ENCODE measurements at places on chromosomes 4 and X. TPM values are rescaled to one million over a fixed set of nuclear protein-coding genes. Genes with fewer than 3 reads are reported as not detected.

- H3K27me3 ChIP-seq: no peaks in the 10 kb centered on the region
- H3K27ac ChIP-seq: no peak overlapping the region
- H3K4me3 ChIP-seq: no peak overlapping the region
- no peak for DNase-seq
- H3K4me1 ChIP-seq: no peaks in the 10 kb centered on the region
These were observed 31.7 kb downstream of the RBBP7 start for GRCh38 chrX:16838202-16839066.

DNA sequence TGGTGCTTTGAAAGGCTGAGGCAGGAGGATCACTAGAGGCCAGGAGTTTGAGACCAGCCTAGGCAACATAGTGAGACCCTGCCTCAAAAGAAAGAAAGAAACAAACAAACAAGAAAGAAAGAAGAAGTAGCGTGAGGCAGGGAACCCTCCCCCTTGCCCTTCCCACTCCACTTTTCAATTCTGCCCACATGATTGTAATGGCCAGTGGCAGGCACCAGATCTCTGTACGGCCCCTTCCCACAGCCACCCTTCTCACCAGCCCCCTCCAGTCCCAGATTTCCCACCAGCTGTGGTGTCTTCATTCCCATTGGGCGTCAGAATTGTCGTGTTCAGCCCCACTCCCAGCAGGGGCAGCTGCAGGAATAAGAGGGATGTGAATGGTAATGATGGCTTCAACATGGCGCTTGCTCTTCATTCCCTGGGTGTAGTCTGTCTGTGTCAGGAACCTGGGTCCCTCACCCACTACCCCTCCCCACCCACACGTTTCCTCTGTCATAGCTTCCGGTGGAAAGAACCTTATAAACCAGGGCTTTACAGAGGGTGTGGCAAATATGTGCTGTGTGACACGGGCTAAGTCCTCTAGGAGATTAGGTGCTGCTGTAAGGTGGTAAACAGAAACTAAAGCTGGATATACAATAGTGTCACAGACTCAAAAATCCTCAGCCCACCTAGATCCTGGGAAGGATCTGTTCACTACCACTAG lies at the start of gene IL2RG:
Gene IL2RG, minus strand, starts transcription at position 437 of the 703 bp plus-strand sequence. Its CDS starts 38 bp downstream, at position 399.
- H3K36me3 ChIP-seq: no peaks in the 10 kb centered on the region
- no peak within 1 kb of the TSS for H3K27ac ChIP-seq
- no peak for DNase-seq
- H3K4me3 ChIP-seq: no peak within 1 kb of the TSS
- no peaks in the 10 kb centered on the region for H3K27me3 ChIP-seq
- H3K4me1 ChIP-seq: no peaks in the 10 kb centered on the region

The JAKMIP1 gene
- 15.2 TPM for total RNA-seq

- H3K27ac ChIP-seq: peak overlapping the region; percentile 36
- H3K27me3 ChIP-seq: no peaks in the 10 kb centered on the region
- DNase-seq: peak; percentile 68
- H3K4me1 ChIP-seq: peaks cover 6% of the 10 kb centered on the region
These were observed 10.7 kb downstream of the MED12 start for GRCh38 chrX:71128915-71129765.

GRCh38 chr4:95409750-95410149 lies 139.0 kb downstream of the UNC5C start:
- peaks cover 3% of the 10 kb centered on the region for H3K4me1 ChIP-seq
- no peaks in the 10 kb centered on the region for H3K36me3 ChIP-seq
- no peak for DNase-seq
- H3K27me3 ChIP-seq: no peaks in the 10 kb centered on the region

GRCh38 chr4:120526033-120526432 lies 396.5 kb downstream of the PRDM5 start:
- no peaks in the 10 kb centered on the region for H3K27me3 ChIP-seq
- no peak overlapping the region for H3K27ac ChIP-seq
- DNase-seq: no peak
- no peak overlapping the region for H3K4me3 ChIP-seq

DNA sequence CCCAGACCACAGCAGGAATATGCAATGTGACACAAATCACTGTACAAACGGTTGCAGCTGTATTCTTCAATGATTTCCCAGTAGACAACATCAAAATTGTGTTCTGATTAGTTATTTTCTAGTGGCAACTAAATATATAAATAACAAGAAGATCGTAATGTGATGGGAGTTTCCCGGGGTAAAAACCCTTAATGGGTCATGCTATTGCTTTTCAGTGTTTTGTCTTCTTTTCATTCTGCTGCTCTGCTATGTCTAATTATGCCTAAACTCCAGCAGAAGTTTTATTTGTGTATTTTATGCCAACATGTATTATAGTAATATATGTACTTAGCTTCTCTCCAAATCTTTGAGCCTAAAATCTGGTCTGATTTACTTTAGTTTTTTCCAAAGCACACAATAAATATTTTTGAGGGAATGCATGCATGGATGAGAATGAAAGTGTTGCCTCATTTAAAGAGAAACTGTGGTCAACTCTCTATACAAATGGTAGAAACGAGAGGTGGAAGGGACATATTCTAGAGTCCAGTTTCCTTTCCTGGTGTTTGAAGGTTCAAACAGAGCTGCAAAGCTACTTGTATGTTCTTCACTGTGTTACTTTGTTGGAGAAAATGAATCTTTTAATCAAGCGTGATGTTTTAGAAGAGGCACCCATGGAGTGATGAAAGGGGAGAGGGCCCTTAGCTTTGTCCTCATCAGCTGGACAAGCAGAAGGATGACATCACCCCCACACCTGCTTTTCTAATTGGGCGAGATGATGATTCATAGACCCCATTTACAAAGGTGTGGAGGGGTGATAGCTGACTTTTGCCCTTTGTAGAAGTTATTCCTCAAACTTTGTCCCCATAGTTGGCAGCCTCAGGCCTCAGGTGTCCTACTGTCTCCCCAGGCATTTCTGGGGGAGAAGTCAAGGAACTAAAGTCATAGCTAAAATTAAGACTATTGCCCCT lies 129.7 kb downstream of the FRAS1 start:
- H3K27ac ChIP-seq: no peak overlapping the region
- H3K4me3 ChIP-seq: no peak overlapping the region
- no peaks in the 10 kb centered on the region for H3K4me1 ChIP-seq

The HTR2C gene
- 0.12 TPM for total RNA-seq

Data from testis (tissue), 5 donors.